Activated T-helper 1 cell treated with anti-CD3 and anti-CD28 coated beads, Interleukin-2, amount 50 U/mL, for 16 hours (primary cell): ENCODE measurements at places on chromosomes 2 and 18.

- DNase-seq: no peak
Observed at GRCh38 chr2:28454016-28454930, 41.6 kb upstream of the PLB1 start.

DNA sequence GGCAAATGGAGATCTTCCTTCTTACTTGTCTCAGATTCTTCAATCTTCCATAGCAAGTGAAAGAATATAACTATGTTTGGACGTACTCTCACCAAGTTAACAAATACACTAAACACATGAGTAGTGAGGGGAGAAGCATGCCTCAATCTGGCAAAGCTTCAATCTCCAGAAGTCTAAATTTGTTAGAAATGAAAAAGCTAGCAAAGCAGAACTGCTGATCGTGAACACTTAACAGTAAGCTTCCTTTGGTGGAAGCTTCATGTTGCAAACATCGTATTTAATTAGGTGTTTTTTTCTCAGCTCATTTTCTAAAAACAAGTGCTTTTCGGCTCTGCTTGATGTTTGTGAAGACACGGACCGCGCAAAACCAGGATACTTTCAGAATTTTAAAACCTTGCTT is 12.7 kb upstream of the SCN1A start:
- DNase-seq: no peak

- DNase-seq: no peak
Observed at GRCh38 chr2:217980036-217980435, 22.8 kb downstream of the TNS1 start.

DNA sequence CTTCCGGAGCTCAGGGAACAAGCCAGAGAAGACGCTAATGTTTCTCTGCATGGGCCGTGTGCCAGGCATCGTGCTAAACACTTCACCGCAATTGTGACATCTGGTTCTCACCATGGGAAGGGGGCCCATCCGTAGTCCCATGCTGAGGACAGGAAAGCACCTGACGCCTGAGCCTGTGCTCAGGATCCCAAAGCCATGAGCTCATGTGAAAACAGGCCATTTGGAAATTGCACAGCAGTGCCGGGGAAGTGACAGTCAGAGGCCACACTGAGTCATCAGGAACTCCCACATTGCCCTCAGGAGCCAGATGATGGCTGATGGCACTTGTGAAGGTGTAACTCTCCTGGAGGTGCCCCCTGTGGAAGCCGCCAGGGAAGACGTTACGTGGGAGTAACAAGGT is 141.0 kb downstream of the INHBB start:
- DNase-seq: no peak

GRCh38 chr2:27255660-27256059 is 7.2 kb downstream of the SLC30A3 start:
- DNase-seq: no peak

DNA sequence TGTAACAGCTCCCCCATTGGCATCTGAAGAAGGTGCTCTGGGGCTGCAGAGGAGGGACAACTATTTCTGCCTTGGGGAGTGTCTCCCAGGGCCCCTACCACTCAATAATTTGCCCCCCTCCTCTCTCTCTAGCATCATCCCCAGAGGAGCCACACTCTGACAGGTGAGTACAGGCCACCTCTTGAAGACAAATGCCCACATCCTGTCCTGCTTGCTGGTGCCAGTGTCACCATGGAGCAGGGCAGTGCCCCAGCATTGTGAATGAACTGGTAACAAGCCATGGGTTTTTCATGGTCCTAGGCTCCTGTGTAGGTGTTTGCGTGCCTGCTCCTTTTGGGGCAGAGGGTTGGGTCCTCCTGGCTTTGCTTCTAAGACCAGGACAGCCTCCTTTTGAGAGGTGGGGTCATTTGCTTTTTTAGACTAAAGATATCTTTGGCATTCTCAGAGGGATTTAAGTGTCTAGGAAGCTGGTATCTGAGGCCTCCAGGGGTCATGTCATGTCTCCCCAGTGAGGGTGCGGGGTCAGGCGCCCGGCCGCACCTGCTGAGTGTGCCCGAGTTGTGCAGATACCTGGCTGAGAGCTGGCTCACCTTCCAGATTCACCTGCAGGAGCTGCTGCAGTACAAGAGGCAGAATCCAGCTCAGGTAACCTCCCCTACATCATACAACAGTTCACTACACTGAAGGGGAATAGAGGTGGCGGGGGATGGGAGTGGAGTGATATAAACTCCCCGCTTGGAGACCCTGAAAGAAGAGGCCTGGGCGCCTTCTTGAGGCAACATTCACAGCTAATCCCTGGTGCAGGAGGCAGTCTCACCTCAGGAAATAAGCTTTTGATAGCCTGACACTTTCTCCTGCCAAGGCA is 1.8 kb downstream of the RETREG2 start:
- DNase-seq: no peak
